ENCODE measurements at places on chromosomes 7 and 10.

GRCh38 chr10:14873090-14873760 is 5.4 kb upstream of the SUV39H2 start:
- no peak for DNase-seq

GRCh38 chr7:81111781-81112540 is 193.1 kb upstream of the SEMA3C start:
- no peak for DNase-seq

GRCh38 chr7:36096460-36097095 is 56.5 kb upstream of the EEPD1 start:
- DNase-seq: no peak

DNA sequence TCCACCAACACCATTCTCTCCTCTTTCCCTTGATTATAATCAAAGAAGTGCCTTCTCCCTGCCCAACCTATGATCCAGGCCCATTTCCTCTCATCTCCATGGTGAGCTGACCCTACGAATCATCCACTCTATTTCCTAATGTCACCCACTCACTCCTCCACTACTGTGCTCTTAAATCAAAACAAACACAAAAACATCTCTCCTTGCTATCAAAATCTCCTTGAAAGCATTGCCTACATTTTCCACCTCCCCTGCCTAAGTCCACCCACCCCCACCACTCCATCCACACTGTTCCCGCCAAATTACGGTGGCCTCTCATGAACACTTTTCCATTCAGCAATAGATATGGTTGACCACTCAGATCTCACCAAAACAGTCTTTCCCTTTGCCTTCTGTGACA is 5.3 kb downstream of the DYDC1 start:
- no peak for DNase-seq

GRCh38 chr10:109202111-109202510 is 721.2 kb downstream of the XPNPEP1 start:
- DNase-seq: no peak

DNA sequence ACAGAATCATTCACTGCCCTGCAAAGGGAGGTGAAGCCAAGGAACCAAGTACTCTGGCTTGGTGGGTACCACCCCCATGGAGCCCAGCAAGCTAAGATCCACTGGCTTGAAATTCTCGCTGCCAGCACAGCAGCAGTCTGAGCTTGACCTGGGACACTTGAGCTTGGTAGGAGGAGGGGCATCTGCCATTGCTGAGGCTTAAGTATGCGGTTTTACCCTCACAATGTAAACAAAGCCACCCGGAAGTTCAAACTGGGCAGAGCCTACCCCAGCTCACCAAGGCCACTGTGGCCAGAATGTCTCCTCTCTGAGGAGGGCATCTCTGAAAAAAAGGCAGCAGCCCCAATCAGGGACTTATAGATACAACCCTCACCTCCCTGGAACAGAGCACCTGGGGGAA is 1050.0 kb upstream of the GHITM start:
- no peak for DNase-seq

DNA sequence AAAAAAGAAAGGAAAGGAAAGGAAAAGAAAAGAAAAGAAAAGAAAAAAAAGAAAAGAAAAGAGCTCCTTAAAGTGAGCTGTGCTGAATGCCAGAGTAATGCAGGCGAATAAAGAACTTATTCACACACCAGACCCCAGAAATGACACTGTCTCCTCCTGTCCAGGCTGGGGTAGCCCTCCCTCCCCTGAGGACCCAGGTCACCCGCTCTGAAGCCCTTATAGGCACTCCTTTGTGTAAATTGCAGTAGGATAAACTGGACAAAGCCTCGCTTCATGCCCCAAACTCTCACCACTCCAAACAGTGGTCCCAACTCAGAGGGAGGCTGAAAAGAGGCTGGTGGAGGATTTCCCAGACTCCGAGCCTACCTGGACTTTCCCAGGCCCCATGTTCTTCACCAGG is 46.3 kb downstream of the PKD1L1 start:
- DNase-seq: no peak

DNA sequence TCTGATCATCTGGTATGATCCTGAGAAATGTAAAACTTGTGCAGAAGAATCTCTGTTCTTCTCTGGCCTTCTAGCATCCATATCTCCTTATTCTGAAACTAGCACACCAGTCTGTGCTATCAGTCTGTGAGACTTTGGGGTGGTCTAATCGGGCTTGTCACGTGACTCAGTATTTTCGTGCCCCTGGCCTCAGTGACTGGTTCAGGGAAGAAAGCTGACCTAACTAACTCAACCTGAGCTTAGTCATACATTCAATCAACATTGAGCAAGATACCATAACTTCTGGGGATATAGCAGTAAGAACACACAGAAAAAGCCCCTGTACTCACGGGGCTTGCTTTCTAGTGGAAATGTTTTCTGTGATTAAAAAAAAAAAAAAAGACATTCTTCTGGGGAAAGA is 109.3 kb downstream of the DKK1 start:
- no peak for DNase-seq

DNA sequence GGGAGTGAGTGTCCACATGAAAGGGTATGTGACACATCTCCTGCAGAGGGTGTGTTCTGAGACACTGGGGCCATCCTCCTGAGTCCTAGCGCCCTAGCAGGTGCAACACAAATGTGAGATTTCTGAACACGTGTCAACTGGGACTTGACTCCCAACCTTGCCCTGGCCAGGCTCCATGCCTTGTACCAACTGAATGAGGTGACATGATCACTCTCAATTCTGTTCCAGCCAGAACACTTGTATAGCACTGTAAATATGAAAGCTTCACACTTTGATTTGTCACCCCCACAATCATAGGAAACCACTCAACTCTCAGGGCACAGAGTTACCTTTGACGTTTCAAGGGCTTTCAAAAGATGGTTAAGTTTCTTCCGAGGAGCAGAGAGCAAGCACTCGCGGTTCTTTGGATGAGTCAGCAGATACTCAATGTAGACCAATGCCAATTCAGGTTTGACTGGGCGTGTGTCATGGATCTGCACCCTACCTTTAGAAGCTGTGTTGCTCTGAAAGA is 48.6 kb downstream of the NCAPG2 start:
- DNase-seq: no peak

DNA sequence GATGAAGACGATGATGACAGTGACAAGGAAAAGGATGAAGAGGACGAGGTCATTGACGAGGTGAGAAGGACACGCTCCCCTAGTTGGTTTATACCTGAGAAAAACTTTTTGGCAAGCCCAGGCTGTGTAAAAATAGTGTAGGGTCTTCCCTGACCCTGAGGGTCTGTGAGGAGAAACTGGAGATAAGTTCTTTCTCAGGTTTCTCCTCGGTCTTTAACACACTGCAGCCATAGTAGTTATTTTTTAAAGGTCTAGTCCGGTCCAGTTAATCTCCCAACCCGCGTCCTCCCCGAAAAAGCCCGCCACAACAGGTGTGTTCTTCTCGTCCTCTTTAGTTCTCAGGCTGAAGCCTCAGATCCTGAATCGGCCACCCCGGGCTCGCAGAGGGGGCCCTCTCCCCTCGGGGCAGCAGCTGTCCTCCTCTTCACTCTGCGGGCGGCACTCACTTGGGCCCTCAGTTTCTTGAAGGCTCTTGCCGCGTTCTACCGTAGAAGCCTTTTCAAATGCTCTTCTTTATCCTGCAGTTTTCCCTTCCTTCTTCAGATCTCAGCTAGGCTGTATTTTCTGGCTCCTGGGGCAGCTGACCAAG is 411 bp downstream of the BCCIP start:
- DNase-seq: no peak

GRCh38 chr7:71132127-71132376 is at the start of gene GALNT17:
GALNT17 (plus strand) TSS chr7:71132144.
- no peak for DNase-seq

DNA sequence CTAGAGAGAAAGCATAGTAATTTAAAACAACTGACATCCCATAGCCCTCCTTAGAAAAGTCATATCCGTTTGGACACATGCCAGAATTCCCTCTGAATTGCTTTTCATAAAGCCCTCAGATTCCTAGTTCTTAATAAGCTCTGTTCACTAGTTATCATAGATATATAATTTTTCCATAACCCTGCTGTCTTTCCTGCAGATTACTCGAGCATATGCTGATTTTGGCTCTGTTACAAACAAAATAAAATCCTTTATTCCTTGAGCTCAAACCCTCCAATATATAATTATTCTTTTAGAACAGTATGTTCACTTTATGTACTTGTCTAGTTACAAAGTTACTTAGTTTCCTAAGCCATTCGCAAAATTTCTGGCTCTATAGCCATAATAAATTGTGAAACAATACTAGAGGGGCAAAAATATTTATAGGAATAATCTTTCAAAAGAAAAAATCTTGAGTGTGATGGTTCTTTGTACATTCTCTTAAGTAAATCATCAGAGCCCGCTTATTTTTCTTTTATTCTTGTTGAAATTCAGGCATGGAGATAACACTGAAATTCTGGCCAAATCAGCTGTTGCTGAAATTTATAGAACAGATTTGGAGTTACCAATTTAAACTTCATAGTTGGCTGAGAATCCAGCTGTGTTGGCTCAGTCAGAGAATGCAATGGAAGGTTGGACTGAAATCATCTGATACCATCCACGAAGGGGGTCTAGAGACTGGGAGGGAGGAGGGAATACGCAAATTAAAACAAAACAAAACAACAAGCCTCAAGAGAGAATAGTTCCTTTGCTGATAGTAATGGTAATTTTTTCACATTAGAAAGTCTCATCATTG is 146.1 kb upstream of the TMEM196 start:
- no peak for DNase-seq

DNA sequence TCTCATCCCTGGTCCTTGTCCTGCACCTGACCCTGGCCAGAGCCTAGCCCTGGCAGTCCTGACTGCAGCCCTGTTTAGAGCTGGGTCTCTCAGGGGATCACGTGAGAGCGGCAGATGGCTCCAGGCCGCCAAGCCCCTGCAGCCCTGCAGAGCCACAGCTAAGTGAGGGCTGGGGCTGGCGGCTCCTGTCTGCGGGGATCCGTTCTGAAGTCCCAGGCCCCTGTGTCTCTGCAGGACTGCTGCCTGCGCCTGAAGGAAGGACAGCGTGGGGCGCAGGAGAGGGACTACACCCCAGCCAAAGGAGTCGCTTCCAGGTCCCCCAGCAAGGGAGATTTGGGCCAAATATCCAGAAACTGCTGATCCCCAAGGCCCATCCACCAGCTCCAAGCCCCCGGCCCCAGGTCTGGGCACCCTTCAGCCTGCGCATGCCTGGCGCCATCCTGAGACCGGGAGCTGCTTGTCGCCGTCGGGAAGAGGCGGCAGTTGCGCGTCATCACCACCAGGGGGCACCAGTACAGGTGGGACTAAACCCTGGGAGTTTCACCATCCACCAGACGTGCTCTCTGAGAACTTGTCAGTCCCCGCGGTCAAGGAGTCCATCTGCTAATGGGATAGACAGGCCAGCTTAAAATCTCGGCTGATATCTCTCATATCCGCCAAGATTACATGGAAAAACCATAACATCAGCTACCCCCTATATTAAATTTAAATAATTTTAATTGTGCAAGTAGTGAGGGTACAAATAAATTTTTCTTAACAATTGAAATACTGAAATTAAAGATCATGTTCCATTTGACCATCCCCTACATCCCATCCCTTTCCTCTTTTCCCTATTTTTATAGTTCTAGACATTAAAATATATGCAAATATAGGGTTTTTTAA is 25.1 kb upstream of the GHRHR start:
- peak; percentile 85 for DNase-seq

DNA sequence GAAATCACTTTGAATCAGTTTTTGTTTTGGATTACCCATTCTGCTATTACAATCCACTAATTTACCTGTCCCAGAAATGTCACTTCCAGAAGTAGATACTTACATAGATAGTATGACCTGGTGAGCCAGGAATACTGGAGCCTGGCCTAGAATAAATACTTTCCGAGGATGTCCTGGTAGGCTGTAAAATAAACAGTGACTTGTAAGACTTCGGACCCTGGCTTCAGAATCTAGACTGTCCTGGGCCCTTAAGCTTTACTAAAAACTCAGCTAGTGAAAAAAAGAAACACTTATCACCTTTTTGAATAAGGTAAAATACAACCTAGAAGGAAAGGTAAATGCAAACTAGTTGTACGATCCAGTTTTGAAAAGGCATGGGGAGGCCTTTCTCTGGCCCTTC is 69.5 kb upstream of the AFAP1L2 start:
- no peak for DNase-seq

DNA sequence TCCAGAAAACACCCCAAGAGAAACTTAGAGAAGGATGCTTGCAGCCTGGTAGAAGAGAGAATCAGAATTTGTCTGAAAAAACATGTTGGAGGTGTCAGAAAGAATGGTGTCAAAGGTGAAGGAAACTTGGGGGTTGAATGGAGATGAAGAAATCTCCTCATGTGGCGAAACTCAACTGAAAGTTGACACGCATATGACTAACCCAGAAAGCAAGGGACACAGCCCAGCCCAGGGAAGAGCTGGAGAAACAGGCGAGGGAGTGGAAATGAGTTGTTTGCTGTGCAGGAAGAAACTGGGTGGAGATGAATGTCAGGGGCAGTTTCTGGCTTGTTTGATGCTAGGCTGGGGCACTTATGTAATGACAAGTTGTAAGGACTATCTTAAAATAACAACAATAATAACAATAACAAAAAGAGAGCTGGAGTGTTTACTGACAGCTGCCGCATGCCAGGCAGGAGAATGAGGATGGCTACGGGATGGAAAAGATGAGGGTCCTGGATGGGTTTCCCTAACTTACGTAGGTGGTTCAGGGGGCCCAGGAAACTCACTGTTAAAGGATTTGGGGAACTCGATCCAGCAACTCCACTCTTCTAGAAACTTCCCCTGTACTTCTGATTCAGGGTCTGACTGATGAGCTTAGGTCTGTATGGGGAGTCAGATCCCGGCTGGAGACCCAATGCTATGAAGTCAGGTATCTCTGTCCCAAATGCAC is 57.4 kb downstream of the MAP3K8 start:
- no peak for DNase-seq

DNA sequence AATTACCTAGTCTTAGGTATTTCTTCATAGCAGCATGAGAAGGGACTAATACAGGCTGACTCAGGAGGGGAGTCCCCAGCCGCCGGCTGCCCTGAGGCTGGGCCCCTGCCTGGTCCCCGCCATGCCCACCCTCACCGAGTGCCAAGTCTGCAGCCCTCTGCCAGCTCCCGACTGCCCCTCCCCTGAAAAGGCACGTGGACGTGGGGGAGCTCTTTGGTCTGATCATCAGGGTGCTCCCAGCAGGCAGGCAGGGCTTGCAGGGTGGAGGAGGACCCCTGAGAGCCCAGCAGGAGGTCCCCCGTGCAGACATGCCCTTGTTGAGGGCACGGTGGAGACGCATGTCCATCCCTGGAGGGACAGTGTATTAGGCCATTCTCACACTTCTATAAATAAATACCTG is 110.9 kb downstream of the UNCX start:
- no peak for DNase-seq

DNA sequence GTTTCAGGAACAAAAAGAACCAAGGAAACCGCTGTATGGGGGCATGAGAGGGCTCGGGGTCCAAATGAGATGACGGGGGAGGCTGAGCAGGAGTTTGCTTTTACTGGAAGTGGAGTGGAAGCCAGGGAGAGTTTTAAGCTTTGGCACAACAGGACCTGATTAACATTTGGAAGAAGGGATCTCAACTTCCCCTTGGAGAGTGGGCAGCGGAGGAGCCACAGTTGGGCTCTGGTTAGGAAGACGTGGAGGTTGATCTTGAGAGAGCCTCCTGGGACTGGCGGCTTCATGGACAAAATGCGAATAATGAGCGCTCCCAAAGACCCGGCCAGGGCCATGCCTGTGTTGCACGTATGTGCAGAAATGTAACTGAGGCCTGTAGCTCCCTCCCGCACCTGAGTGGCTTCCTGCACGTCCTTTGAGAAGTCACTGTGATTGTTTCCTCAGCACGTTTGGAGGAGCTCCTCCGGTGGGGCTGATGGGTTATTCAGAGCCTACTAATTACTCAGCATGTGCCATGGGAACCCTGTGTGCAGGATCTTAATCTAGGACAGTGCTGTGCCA is 595.3 kb upstream of the MGMT start:
- DNase-seq: no peak

GRCh38 chr7:155071916-155072571 is 1.9 kb downstream of the HTR5A start:
- DNase-seq: no peak
